ENCODE measurements at places on chromosomes 5 and 9.

DNA sequence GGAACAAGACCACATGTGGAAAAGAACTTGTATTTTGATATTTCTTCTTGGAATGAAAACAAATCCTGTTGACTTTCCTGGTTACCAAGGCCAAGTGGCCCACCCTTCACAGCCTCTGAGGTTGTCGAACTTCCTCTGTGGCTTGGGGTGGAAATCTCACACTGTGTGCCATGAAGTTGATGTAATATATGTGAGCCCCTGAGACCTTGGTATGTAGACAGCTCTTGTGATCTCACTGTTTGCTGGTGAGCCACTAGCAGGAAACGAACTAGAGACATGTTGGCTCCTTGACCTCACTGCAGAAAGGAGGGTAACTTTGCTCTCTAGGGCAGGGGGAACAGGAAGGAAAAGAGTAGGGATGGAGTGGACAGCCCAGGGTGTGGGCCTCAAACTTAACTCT is 159.4 kb downstream of the ARHGAP26 start:
- no peak for DNase-seq

GRCh38 chr5:150215979-150216944 is 26.4 kb downstream of the SLC6A7 start:
- DNase-seq, result no peak

DNA sequence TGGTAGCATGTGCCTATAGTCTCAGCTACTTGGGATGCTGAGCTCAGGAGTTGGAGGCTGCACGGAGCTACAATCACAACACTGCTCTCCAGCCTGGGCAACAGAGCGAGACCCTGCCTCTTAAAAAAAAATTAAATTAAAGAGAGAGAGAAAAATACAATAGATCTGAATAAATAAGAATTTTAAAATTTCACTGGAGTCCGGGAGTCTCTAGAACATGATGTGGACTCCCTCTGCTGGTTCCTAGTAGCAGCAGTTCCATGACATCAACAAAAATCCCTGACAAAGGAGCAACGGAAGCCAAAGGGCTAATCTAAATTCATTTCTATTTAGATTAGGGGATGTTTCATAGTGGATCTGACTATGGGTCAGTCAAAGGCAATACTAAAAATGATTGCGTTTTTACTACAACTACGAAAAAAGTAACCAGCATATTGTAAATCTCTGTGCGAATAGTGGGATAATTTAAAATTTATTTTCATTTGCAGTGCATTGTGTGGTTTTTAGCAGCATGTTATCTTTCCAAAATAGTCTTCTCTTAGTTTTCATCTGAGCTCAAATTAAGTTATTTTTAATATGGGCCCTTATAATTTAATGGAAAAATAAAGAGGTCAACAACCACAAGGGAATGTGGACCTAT is 6.7 kb downstream of the INIP start:
- no peak for DNase-seq

DNA sequence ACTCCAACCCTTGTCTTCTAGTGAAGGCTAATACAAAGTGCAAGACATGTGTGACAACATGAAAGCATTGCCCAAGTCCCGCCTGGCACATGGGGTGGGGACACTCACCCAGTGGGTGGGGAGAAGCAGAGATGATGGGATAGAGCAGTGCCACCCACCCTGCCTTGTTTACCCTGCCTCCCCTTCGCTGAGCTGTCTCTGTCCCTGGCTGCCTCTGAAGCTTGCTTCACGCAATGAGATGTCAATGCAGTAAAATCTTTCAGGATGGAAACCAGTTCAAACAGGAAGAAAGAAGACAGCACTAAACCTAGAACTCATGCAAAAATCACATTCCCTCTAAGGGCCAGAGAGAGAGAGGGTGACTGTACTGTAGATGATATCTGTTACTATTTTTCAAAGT is 148.0 kb downstream of the INSYN2B start:
- no peak for DNase-seq

DNA sequence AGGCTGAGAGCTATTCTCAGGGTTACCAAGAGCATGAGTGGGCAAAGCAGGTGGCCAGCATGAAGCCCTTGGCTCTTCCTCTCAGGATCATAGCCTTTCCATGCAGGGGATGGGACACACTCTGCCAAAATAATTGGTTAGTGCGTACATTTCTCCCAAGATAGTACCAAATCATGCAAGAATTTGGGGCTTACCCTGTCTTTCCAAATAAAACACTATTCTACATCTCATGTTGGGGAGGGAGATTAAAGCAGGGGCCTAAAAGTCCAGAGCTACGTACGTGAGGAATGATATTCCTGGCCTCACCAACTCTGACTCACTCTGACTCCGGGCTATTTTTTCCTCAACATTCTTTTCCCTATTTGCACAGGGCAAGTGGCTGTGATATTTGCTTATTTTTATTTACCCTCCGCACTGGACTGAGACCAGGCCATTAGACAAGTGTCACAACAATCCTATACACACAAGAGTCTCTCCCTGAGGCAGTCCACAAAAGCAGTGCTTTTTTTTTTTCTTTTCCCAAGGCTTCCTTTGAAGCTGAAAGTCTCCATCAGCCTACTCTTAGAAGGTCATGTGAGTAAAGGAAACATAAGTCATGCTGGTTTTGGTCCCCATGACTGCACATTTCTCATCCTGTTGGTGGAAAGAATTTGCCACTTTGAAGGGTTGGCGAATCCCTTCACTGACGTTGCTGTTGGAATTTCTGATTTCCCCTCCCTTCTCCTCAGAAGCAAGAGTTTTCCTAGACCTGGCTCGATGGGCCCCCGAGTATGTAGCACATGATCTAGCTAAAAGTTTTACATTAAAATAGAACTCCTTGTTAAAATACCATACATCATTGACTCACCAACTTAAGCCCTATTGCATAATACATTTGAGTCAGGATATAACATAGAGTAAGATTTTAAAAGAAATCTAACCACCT is 40.0 kb downstream of the TMEM252 start:
- no peak for DNase-seq

DNA sequence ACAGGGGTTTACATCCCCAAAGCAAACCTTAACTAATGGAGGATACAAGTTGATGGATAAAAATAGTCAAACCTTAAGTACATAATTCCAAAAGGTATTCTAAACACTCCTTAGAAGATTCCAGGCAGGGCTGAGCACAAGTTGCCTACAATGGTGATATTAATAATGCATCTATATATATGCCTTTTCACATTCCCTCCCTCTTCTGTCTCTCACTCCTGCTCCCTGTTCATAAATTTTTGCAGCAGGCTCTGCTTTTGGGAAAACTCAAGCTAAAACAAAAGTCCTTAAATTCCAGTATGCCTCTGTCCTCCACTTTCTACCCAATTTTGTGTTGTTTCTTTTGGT is 139.4 kb upstream of the CDKN2B start:
- DNase-seq, result no peak

- DNase-seq, result no peak
Measured at GRCh38 chr9:107874591-107875369, 385.2 kb upstream of the KLF4 start.

- no peak for DNase-seq
Measured at GRCh38 chr5:61311056-61311610, 20.9 kb upstream of the ZSWIM6 start.

DNA sequence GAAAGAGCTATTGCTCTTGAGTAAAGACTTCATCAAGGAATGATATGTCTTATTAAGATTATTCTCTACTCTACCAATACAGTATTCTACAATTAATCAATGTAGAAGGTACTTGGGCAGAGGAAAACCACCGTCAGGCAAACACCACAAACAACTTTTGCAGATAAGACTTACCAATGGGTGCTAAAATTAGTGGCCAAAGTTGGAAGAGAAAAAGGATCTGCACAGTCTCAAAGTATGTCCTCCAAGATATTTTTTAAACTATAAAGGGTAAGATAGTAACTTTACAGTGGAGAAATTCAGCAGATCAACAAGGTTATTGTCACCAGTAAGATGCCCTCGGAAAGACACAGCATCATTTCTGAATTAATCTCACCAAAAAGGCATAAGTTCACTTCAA is 38.9 kb downstream of the NRG2 start:
- no peak for DNase-seq

DNA sequence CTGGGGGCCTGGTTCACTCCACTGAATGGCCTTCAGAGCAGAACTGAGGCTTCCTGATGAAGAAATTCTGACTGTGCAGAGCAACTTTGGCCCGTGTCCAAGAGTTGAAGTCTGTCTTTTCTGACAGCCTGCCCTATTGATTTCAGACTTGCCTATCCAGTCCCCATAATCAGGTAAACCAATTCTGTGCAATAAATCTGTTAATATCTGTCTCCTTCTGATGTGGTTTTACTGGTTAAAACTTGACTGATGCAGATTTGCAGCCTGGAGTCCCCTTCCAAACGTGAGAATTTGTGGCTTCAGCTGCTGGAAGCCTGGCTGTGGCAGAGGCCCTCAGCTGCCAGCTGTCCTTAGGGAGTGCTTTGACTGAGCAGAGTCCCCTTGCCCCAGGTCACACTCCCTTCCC is 283.9 kb upstream of the ANKRD55 start:
- peak; percentile 30 for DNase-seq

DNA sequence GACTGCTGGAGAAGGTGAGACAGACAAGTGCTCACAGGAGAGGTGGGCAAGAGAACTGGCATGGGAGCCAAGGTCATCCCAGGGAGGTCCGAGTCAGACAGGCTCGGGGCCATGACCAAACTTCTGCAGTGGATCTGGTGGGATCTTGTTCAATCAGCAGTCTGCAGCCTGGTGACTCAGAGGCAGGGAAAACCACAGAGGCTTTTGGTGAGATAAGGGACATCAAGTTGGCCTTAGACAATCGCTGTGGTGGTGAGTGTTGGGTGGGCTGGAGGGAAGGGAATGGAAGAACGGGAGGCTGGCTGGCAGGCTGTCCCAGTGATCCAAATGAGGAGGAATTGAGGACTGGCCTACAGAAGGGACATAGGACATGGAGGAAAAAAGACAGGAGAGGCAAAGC is 123.8 kb downstream of the TMEM174 start:
- no peak for DNase-seq
